ENCODE measurements at places on chromosomes 1 and 21.

GRCh38 chr1:15963968-15964648, 11.8 kb downstream of the ZBTB17 start:
- DNase-seq: no peak

DNA sequence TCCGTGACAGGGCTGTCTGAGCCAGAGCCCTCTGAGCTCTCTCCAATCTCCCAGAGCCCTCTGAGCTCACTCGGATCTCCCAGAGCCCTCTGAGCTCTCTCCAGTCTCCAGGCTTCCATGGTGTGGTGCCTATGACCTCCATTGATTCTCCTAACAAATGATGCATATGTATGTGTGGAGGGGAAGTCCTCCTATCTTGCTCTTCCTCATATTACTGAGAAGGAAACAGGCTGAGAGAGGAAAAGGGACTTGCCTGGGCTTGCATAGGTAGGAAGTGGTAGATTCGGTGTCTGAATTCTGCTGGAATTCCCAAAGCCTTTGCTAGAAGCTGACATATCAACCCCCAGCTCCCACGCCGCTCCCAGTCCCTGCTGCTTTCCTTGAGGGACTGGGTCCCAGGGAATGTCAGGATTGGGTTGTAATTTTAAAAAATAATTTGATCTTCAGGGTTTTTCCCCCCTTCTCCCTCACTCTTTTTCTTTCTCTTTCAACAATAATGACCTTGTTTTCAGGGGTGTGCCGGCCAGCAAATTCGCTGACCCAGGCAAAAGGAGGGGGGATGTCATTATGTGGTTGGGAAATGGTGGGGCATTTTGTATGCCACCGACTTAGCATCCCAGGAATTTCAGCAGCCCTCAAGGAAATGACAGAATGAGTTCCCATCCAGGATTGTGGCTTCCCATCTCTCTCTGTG, 42.3 kb upstream of the RUNX3 start:
- DNase-seq: no peak

GRCh38 chr1:45583666-45584350, at the start of gene NASP:
NASP (plus strand) TSS chr1:45584041; CDS start chr1:45584147, 106 bp downstream.
- DNase-seq: peak; percentile 86

DNA sequence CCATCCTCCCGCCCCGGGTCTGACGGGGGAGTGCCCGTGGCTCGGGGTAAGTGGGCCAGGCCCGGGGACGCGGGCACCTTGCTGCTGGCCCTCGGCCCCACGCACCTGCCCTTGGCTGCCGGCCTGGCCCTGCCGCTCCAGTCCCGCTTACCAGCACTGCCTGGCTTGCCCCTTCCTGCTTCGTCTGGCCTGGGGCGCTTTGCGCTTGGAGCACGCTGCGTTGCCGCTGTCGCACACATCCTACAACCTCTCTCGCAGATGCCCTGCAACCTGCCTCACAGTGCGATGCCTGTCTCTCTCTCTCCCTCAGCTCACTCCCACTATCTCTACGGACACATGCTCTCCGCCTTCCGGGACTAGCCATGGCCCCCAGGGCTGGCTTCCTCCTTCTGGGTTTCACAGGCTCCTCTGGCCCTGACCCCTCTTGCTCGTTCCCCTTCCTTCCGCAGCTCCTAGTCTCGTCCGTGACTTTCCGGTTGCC, 9.7 kb downstream of the MYOG start:
- peak; percentile 68 for DNase-seq

- no peak for DNase-seq
Observed at GRCh38 chr1:169044296-169044695, 62.2 kb upstream of the ATP1B1 start.

- DNase-seq: no peak
Observed at GRCh38 chr21:46195595-46196195, 11.4 kb upstream of the SPATC1L start.

GRCh38 chr21:41923631-41924367, 30.0 kb downstream of the C2CD2 start:
- DNase-seq: no peak

- DNase-seq: no peak
Observed at GRCh38 chr1:223819730-223820514, 25.8 kb downstream of the TP53BP2 start.

DNA sequence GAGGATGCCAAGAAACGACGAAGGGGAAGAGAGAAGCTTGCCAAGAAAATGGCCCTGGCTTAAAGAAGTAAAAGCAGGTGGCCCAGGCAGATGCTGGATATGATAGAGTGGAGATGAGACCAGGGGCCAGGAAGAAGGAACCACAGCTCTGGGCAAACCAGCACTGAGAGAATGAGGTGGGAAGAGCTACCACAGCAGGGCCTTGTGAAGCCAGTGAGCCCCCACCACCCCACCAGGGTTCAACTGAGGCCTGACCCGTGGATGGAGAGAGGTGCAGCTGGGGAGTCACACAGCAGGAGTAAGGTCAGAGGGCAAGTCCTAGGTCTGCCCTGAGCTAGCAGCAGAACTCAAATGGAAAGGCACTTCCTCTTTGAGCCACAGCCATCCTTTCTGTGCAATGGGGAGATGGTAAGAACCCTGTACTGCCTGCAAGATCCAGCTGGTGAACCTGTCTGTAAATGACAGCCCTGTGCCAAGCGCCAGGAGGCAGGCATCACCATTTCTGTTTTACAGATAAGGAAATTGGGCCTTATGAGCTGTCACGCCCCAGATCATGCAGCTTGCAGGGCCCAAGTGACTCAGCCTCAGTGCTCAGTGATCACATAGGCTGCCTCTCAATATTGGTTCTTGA, 8.5 kb downstream of the SH3BGRL3 start:
- DNase-seq: no peak

DNA sequence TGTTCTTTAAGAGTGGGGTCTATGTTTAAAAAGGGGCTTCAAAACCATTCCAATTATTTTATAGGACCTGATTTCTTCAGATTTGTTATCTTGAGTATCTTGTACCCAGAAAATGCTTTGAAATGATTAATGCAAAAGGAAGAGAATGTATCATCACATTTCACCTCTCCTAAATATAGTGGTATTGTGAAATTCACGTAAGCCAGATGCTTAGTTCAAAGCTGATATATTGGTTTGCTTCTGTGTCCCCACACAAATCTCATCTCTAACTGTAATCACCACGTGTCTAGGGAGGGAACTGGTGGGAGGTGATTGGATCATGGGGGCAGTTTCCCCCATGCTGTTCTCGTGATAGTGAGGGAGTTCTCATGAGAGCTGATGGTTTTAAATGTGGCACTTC, 8.5 kb downstream of the SOAT1 start:
- no peak for DNase-seq

Measured in iPS-NIHi11 (cell line).